Progenitor cell of endocrine pancreas (in vitro differentiated cells): ENCODE measurements at places on chromosomes 12 and 14.

GRCh38 chr14:94857950-94858349, 88.0 kb upstream of the GSC start:
- no peak for DNase-seq

DNA sequence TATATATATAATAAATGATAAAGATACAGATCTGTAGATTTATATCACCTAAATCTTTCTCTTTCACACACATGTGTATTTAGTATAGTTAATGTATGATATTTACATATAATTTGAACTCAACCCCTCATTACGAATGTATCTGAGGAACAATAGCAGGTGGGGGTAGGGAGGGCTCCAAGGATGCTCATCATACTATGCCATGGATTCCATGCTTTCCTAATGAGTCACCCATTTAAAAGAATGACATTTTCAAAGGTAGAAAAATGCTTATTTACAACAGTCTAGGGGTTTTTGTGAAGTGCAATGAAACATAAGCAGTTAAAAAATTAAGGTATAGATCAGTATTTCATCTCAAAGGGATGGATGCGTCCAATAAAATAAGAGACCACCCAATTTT, 181.6 kb downstream of the SOX5 start:
- DNase-seq = no peak

GRCh38 chr12:75923964-75924666, 107.5 kb downstream of the PHLDA1 start:
- DNase-seq = no peak

- DNase-seq = no peak
These were observed 24.4 kb downstream of the AK7 start for GRCh38 chr14:96416292-96416691.

DNA sequence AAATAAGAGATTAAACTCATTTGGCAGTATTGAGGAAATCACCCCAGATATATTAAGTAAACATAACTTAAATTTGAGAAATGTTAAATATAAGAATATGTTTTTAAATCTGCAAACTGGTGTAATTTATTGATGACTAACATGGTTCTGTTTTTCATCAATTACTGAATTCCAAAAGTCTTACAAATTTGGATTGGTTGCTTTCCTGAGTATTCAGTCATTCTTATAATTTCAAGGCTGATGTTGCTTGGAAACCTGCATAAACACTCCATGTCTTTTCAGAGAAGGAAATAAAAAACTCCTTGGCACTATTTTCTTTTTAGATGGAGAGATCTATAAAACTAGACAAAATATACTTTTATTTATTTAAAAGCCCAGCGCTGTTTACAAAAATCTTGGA, 71.7 kb downstream of the NOVA1 start:
- no peak for DNase-seq

- no peak for DNase-seq
These were observed 93.0 kb upstream of the PRKD1 start for GRCh38 chr14:30020687-30021086.
